ENCODE measurements at places on chromosomes 12 and 14.

- no peak for DNase-seq
Measured at GRCh38 chr12:113797535-113797868, 168.6 kb downstream of the RBM19 start.

DNA sequence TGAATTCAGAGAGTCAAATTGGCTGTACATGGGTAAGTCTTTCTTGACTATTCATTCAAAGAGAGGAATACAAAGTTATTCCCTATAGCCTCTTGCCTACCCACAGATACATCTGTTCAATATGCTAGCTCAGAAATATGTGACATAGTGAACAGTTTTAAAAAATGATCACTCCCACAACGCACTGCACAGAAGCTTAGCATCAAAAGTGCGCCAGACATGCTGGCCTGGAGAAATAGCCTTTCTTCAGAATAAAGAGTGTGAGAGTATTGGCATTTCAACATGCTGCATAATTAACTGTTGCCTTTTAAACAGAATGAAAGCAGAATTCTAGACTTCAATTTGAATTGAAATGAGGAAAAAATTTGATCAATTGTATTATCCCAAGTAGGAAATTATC lies 27.0 kb downstream of the GPR19 start:
- DNase-seq: no peak

GRCh38 chr14:36582011-36582873 lies at the start of gene NKX2-8:
Gene NKX2-8, minus strand, starts transcription at chr14:36582614. Its CDS starts 225 bp downstream, at chr14:36582389.
- no peak for DNase-seq

GRCh38 chr12:81758421-81759189 lies 545 bp downstream of the PPFIA2 start:
- DNase-seq: no peak

DNA sequence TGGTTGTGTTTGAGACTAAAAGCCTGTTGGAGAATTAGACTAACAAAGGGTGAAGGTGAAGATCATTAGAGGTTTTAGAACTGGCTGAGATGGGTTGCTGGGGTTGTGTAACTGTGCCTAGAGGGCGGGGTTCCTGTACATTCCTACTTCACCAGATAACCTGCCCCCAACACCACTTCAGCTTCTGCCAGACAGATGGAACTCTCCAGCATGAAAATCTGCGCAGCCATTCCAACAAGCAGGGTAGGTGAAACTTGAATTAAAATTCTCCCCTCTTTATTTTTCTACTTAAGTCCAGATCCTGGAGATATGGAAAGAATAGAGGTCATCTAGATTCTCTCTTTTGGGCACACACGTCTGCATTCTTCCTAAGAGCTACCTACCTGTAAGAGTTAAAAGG lies 6.0 kb downstream of the FOXG1 start:
- DNase-seq: no peak

- DNase-seq: no peak
Measured at GRCh38 chr14:76810953-76811400, 1.7 kb downstream of the ANGEL1 start.

DNA sequence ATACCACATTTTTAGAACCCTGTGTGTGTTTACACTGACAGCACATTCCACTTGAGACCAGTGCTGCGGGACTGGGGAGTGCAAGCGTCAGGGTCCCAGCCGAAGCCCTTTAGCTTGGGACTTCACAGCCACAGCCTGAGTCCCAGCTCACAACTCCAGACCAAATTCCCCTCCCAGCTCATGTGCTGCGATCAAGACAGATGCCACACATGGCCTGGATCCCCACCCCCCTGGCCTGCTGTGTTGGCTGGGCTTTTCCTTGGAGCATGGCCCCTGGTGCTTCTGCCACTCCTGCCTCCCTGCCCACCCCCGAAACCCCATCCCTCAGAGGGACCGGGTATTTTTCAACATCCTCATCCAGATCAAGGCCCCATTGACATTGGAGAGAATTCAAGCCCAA lies 63.7 kb downstream of the WDR20 start:
- no peak for DNase-seq

GRCh38 chr12:47035484-47035883 lies 43.9 kb upstream of the PCED1B start:
- DNase-seq: no peak

DNA sequence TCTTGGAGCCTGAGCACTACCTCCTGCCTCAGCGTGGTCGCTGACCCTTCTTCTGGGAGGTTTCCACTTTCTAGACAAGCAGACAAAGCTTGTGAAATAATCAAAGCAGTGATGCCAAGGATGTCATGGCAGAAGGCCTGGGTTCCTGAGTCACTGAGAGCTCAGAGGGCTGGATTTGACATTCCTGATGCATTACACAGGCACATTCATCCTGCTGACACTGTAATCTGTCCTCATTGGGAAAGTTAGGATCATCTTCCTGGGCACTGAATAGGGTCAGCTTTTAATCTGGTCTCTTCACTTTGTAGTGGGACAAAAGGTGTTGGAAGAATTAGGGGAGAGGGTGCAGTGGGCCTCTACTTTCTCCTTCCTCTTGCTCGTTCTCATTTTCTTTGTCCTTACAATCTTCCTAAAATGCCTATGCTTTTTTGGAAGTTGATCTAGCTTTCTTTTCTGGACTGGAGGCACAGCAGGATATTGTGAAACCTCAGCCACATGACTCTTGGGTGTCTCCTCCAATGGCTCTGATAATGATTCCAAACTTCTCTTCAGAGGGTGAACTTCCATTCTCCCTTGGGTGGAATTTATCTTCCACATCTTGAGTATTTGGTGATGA lies 29.6 kb downstream of the EEA1 start:
- no peak for DNase-seq
